HFF-Myc (cell line): ENCODE measurements at places on chromosomes 13 and 19.

DNA sequence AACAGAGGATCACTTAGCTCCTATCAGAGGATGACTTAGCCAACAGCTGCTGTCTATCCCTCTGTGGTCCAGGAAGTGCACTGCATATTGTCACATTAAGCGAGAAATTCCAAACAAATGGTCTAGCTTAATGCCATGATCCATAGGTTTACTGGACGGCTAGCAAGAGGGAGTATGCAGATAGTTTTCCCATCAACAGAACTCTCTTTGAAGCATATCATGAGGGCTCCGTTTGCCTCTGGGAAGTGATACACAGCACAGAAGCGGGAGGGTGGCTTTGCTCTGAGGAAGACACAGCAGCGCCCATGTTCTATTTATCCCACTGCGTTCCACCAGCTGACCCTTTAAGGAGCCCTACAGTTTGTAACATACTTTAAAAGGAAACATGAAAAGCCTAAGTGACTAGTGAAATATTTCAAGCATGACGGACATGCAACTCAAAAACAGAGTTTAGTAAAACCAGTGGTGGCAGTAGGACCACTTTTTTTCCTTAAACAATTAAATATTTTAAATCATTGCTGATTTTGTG, 52.7 kb downstream of the COL4A1 start:
- DNase-seq = no peak

DNA sequence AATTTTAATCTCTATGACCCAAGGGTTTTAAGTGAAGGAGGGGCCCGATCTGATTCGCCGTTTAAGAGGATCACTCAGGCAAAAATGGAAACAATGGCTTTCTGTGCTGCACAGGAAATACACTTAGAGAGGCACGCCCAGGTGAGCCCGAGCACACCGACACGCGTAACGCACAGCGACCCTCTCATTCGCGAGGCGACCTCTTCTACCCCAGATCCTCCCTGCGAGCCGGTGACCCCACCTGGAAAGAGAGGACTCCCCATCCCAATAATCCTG, 216 bp downstream of the SH2D3A start:
- no peak for DNase-seq

DNA sequence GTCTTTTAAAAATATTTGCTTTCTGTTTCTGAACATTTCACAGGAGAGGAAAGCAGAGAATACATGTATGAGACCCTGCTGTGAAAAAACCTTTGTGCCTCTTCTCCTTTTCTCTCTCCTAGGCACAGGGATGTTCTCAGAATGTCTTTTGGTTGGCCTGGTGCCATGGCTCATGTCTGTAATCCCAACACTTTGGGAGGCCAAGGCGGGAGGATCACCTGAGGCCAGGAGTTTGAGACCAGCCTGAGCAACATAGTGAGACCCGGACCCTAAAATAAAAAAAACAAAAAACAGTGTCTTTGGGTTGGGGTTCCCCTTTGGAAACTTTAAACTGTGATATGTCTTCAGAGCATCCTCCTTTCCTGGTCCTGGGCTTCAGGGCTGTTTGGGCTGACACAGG, 1.5 kb downstream of the ZNF627 start:
- DNase-seq = no peak

- DNase-seq = no peak
Observed at GRCh38 chr13:40982772-40983171, 36.3 kb downstream of the ELF1 start.

GRCh38 chr13:110616103-110617101, 1.1 kb downstream of the NAXD start:
- no peak for DNase-seq

GRCh38 chr19:15047680-15048079, 1.6 kb upstream of the CASP14 start:
- DNase-seq = no peak

DNA sequence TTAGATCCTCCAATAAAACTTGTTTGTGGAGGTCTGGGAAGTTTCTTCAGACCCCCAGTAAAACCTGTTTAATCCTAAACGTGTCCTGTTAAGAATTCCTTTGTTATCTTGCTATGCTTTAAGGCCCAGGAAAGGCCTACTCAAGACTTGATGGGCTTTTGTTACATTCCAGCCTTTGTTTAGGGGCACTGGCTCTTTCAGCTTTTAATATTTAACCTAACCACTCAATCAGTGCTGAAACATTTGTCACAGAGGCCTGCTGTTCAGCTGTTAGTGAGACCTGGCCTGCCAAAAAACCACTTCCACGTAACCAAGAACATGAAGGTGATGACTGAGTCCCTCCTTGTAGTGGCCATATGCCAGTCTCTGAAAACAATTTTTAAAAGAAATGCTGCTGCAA, 41.7 kb downstream of the PCDH17 start:
- no peak for DNase-seq

DNA sequence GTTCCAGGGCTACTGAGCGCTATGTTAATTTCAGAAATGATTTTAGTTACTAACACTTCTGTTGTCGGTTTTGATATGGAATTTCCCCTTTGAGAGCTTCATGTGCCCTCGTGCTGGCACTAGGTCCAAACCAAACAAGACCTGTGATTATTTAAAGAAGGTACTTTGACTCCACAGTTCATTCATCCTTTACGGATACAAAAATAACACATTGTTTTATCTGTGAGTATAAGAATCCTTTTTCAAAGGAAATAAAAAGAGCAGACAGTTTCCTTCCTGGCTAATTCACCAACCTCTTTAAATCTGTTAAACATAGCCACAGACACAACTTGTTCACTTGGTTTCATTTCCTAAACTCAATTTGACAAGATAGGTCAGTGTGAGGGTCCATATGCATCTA, 141.2 kb downstream of the FLT1 start:
- no peak for DNase-seq

DNA sequence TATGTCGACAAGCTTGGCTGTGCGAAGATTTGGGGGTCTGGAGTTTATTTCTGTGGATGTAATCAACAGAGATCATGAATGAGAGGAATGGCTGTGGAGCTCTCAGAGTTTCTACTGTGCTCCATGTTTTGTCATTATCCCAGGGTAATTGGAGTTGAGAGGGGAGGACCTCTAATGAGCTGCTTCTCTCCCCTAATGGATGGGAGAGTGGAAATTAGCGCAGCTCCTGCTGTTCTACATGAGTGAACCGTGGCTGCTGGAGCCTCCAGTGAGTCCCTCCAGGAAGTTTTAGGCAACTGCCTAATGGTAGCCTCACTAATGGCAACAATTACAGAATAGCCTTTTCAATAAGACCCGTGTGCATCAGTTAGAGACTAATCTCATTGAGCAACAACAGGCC, 31.3 kb upstream of the FGF9 start:
- no peak for DNase-seq

DNA sequence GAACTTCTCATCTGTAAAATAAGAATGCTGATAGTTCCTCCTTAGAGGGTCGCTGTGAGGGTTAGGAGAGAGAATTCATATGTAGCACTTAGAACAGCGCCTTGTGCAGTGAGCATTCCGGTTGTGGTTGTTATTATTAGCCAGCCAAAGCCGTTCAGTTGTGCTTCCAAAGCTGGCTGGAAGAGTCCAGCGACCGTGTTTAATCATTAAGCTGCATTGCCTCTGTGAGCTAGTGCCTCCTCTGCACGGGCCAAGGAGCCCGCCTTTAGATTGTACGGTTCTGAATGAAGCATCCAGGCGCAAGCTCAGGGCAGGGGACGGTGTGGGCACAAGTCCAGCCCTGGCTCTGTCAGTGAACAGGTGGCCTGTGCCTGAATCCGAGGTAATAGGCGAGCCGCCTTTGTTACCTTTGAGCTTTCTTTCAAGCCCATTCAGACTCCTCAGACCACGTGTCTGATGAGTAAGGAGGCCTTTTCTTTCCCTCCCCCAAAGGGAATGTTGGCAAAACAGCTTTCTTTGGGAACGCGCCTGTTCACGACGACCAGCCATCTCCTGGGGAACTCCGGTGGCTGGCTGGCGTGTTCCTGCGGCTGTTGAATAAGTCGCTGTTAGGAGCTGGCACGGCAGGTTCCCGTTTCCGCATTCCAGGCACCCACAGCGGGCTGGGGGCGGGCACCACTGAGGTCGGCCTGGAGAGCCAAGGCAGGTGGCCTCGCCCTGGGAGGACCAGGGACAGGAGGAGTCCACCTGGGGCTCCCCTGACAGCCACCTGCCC, 25.1 kb downstream of the SIPA1L3 start:
- no peak for DNase-seq

DNA sequence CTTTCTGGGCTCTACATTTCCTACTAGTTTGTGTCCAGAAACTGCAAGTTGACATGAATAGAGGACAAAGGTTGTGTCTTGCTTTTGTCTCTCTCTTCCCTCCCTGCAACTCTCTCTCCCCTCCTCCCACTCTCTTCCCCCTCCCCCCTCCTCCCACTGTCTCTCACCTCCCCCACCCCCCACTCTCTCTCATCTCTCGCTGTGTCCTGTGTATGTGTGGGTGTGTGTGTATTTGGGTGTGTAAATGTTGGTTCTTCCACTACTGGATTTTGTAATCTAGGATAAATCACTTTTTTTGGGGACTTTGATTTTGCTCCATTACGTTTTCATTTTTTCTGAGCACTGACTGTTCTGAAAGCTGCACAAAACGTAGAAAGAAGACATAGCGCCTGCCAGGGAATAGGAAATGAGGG, 48.4 kb downstream of the AKAP11 start:
- DNase-seq = no peak

DNA sequence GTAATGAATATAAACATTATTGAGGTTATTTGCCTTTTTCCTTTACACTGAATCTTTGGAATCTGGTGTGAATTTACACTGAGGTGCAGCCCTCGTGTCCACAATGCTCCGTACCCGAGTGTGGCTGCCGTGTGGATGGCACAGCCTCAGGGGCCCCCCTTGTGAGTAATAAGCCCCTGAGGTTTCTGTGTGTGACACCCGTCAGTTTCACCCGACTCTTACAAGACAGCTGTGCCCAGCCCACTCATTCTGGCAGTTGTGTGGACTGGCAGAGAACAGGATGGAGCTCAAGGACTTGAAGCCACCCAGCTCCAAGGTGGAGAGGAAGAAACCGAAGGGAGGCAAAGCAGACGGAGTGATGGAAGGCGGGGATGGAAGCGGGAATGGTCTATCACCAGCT, 7.8 kb downstream of the PROZ start:
- DNase-seq = no peak

- DNase-seq = no peak
Observed at GRCh38 chr19:3644351-3645066, 17.9 kb upstream of the CACTIN start.

- DNase-seq = no peak
Observed at GRCh38 chr19:4498694-4499093, 19.6 kb downstream of the PLIN4 start.

- DNase-seq = no peak
Observed at GRCh38 chr13:65470781-65471180, 1759.4 kb downstream of the PCDH9 start.

DNA sequence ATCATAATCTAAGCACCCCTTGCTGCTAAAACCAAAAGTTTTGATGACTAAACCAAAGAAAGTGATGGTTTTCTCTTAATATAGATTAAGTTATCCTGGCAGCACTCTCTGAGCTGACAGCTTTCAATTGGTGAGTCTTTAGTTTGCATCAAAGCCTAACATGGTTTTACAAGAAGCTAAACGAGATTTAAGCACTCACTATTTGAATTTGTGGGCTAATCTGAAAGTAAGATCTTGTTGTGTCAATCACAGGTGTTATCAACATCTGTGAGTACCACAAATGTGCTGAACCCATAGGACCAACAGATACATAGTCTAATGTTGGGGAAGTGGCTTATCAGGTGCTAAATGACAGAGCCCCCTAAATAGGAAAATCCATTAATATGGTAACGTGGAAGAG, 223.9 kb downstream of the LHFPL6 start:
- no peak for DNase-seq

GRCh38 chr13:28637714-28638355, 21.1 kb upstream of the POMP start:
- DNase-seq = no peak

GRCh38 chr13:40671956-40672764, 5.7 kb upstream of the FOXO1 start:
- DNase-seq = peak; percentile 91

DNA sequence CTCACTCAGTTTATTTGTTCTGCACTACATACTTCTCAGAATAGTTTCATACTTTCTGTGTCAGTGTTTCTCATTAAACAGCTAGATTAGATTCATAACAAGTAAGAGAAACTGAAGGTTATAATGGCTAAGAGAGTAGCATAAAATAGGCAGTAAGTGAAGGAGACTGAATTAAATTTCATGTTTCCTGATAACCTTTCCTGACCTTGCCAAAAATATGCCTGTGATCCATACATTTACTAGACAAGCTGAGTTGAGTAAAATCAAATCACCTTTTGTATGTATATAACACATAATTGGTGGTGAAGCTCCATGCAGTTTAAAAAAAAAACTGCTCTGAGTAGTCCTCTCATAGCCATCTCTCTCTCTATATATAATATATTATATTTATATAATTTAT, 545.3 kb upstream of the PCDH20 start:
- DNase-seq = no peak

DNA sequence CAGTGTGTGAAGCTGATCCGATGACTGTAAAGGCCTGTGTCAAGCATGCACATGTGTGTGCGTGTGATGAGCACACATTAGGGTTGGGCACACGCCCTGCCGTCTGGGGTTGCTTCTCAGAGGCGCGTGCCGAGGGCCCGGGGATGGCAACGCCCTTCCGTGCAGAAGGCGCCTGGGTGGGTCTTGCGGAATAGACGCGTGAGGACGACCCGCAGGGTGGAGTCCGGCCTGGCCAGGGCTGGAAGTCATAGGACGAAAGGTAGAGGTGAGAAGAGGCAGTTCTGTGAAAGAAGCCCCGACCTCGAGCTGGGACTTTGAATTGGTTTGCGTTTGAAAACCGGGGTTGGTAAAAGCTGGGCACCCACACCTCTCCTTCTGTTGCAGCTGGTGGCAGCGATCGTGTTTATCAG, 35.7 kb downstream of the TMEM255B start:
- no peak for DNase-seq

GRCh38 chr19:47549261-47549862, 23.6 kb downstream of the ZNF541 start:
- no peak for DNase-seq

DNA sequence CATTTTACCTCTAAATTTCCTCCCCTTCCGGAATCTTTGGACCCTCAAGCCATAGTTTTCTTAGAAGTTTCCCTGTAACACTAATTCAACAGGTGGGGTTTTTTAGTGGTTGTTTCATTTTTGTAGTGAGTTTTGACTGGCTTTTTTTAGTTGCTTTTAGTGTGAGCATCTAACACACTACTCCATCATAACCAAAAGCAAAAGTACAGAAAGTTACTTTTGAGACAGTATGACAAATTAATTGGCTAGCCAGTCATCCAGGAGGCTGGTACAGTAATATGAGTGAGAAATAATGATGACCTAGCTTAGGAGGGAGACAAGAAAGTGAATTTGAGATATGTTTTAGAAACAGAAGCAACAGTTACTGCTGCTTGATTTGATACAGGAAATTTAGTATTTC, 71.5 kb downstream of the DNAJC15 start:
- no peak for DNase-seq

- DNase-seq = no peak
Observed at GRCh38 chr19:16309643-16310042, 15.0 kb upstream of the KLF2 start.

GRCh38 chr13:103908911-103909310, 842.7 kb upstream of the SLC10A2 start:
- DNase-seq = no peak
